ENCODE measurements at places on chromosomes 11 and 22. TPM values are rescaled to one million over a fixed set of nuclear protein-coding genes. Genes with fewer than 3 reads are reported as not detected.

FLRT1 gene
- total RNA-seq, result 0.10 TPM

NTM gene
- not detected for total RNA-seq

TNNT3 gene
- not detected for total RNA-seq

LARGE2 gene
- 1.6 TPM for total RNA-seq

SHANK2 gene
- total RNA-seq, result 8.8 TPM

FGF19 gene
- total RNA-seq, result 0.05 TPM

MRGPRF gene
- total RNA-seq, result 0.12 TPM

OR8G5 gene
- not detected for total RNA-seq

KRTAP5-2 gene
- total RNA-seq, result not detected

SAA2 gene
- not detected for total RNA-seq

C11orf52 gene
- total RNA-seq, result 0.18 TPM

GAB4 gene
- not detected for total RNA-seq
